ENCODE measurements at places on chromosomes 3 and 15. TPM values are rescaled to one million over a fixed set of nuclear protein-coding genes. Genes with fewer than 3 reads are reported as not detected.

MAP1A gene
- total RNA-seq: 20.1 TPM

SH2D7 gene
- total RNA-seq: not detected

SLCO2A1 gene
- total RNA-seq: 3.7 TPM

CHRFAM7A gene
- total RNA-seq: 1.3 TPM

ARHGEF26 gene
- total RNA-seq: 13.4 TPM

SEMA3G gene
- total RNA-seq: 5.0 TPM

LTK gene
- total RNA-seq: 0.46 TPM

IQCF5 gene
- not detected for total RNA-seq

CSPG5 gene
- 0.30 TPM for total RNA-seq

ZNF106 gene
- 42.7 TPM for total RNA-seq

ARGFX gene
- total RNA-seq: not detected

CLSTN2 gene
- total RNA-seq: 208 TPM

UPK1B gene
- total RNA-seq: 0.69 TPM

TRIM42 gene
- total RNA-seq: not detected

PLA2G4E gene
- total RNA-seq: not detected

DNA sequence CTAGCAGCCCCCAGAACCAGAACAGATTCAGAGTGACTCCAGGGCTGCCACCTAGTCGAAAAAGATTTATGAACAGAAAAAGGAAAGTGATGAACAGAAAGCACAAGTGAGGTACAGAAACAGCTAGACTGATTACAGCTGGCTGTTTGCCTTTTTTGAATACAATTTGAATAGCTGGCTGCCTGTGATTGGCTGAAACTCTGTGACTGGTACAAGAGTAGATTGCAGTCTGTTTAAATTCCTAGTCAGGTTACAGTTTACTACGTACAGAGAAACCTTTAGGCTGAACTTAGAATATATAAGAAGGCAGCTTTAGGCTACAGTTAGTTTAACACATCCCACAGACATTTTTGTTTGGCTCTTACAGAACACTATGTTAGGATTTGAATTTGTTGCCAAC lies 10.0 kb downstream of the CCDC13 start:
- no peaks in the 10 kb centered on the region for H3K4me1 ChIP-seq
- no peaks in the 10 kb centered on the region for H3K36me3 ChIP-seq
- no peaks in the 10 kb centered on the region for H3K27me3 ChIP-seq
- no peak overlapping the region for H3K27ac ChIP-seq

GRCh38 chr3:12273045-12273695 lies 15.7 kb upstream of the PPARG start:
- H3K27ac ChIP-seq: no peak overlapping the region
- no peaks in the 10 kb centered on the region for H3K36me3 ChIP-seq
- H3K4me1 ChIP-seq: peaks cover 2% of the 10 kb centered on the region
- H3K27me3 ChIP-seq: no peaks in the 10 kb centered on the region
- H3K4me3 ChIP-seq: no peak overlapping the region
- no peak for DNase-seq

GRCh38 chr3:126434264-126434590 lies 39.5 kb downstream of the CFAP100 start:
- H3K27ac ChIP-seq: no peak overlapping the region
- no peaks in the 10 kb centered on the region for H3K4me1 ChIP-seq
- H3K36me3 ChIP-seq: no peaks in the 10 kb centered on the region
- H3K4me3 ChIP-seq: no peak overlapping the region
- H3K27me3 ChIP-seq: no peaks in the 10 kb centered on the region
- no peak for DNase-seq

DNA sequence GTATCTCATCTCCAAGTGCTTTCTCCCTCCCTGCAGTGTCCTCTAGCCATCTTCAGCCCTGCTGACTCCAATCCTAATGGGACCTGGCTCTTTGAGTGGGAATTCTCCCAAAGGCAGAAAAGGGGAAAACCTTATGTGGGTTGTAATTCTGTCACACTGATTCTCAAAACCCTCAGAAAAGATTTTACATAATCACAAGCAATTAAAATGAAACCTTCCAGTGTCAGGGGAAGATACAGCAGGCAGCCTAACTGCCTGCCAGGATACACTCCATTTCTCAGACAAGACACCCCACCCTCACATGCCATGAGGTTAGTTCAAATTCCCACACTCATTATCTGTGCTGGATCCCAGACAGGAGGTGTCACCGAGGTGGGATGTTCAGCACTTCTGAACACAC lies 121.4 kb downstream of the RFTN1 start:
- H3K4me3 ChIP-seq: no peak overlapping the region
- H3K4me1 ChIP-seq: peaks cover 16% of the 10 kb centered on the region
- H3K36me3 ChIP-seq: no peaks in the 10 kb centered on the region
- H3K27me3 ChIP-seq: no peaks in the 10 kb centered on the region

- no peak overlapping the region for H3K4me3 ChIP-seq
- DNase-seq: no peak
- H3K27ac ChIP-seq: no peak overlapping the region
- no peaks in the 10 kb centered on the region for H3K4me1 ChIP-seq
- H3K27me3 ChIP-seq: no peaks in the 10 kb centered on the region
- H3K36me3 ChIP-seq: no peaks in the 10 kb centered on the region
Observed at GRCh38 chr3:33883538-33883950, 85.1 kb downstream of the PDCD6IP start.

GRCh38 chr3:41768363-41768762 lies 193.5 kb downstream of the ULK4 start:
- H3K36me3 ChIP-seq: no peaks in the 10 kb centered on the region
- H3K27ac ChIP-seq: no peak overlapping the region
- no peaks in the 10 kb centered on the region for H3K27me3 ChIP-seq
- no peak overlapping the region for H3K4me3 ChIP-seq
- peaks cover 2% of the 10 kb centered on the region for H3K4me1 ChIP-seq

DNA sequence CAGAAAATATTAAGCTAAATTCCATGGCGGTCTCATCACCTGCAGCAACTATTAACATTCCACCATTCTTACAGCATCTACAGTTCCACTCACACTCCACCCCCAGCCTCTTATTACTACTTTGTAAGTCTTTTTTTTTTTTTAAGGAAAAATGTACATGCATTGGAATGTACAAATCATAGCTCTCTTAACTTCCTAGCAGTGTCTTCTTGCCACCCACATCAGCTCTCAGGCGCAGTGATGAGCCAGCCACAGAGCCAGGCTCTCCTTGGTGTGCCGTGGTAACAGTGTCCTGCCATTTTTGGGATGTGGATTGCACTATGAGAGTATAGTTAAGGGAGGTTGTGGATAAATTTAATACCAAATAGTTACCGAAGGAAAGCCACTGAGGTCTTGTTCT lies 17.8 kb downstream of the ABHD17C start:
- DNase-seq: no peak
- H3K4me1 ChIP-seq: no peaks in the 10 kb centered on the region
- H3K27ac ChIP-seq: no peak overlapping the region
- H3K4me3 ChIP-seq: no peak overlapping the region

DNA sequence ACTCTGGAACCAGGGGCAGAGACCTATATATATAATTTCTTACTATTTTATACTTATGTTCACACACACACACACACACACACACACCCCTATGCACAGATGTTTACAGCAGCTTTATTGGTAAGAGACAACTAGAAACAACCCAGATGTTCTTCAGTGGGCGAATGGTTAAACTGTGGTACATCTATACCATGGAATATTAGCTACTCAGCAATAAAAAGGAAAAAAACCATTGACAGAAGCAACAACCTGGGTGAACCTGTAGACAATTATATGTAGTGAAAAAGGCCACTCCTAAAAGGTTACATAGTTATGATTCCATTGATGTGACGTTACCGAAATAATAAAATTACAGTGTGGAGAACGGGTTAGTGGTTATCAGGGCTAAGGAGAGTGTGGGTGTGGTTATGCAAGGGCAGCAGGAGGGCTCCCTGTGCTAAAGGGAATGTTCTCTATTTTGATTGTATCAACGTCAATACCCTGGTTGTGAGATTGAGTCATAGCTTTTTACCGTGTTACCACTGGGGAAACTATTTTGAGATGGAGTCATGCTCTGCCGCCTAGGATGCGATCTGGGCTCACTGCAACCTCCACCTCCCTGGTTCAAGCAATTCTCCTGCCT lies 85.5 kb downstream of the FLNB start:
- no peaks in the 10 kb centered on the region for H3K4me1 ChIP-seq
- H3K36me3 ChIP-seq: no peaks in the 10 kb centered on the region
- no peak overlapping the region for H3K4me3 ChIP-seq
- no peaks in the 10 kb centered on the region for H3K27me3 ChIP-seq
- no peak for DNase-seq
- H3K27ac ChIP-seq: no peak overlapping the region

- no peak for DNase-seq
- no peaks in the 10 kb centered on the region for H3K4me1 ChIP-seq
- no peak overlapping the region for H3K27ac ChIP-seq
- H3K36me3 ChIP-seq: no peaks in the 10 kb centered on the region
Observed at GRCh38 chr3:153246806-153247205, 84.8 kb downstream of the RAP2B start.

DNA sequence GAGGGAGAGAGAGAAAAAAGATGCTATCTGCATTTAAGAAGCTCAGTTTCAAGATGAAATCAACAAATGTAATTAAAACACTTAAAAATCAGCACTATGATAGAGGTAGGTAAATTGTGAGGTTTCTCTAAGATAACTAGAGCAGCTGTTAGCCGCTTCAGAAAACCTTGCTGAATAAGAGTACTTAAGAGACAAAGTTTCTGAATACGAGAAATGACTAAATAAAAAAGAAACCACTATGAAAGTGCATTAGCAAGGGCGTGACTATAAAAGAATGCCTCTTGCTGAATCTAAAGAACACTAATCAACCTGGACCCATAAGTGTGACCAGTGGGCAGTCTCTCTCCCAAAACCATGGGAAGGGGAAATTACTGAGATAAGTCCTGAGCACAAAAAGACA lies 41.8 kb downstream of the IQCB1 start:
- DNase-seq: no peak
- H3K27ac ChIP-seq: no peak overlapping the region
- H3K27me3 ChIP-seq: no peaks in the 10 kb centered on the region
- no peaks in the 10 kb centered on the region for H3K4me1 ChIP-seq
- H3K36me3 ChIP-seq: no peaks in the 10 kb centered on the region

- H3K4me1 ChIP-seq: peaks cover 3% of the 10 kb centered on the region
- H3K4me3 ChIP-seq: no peak overlapping the region
- H3K27me3 ChIP-seq: no peaks in the 10 kb centered on the region
Observed at GRCh38 chr15:40289140-40289775, 6.4 kb upstream of the ANKRD63 start.

- H3K27ac ChIP-seq: no peak overlapping the region
- H3K27me3 ChIP-seq: no peaks in the 10 kb centered on the region
- H3K4me3 ChIP-seq: no peak overlapping the region
- H3K4me1 ChIP-seq: no peaks in the 10 kb centered on the region
- DNase-seq: no peak
Observed at GRCh38 chr3:34261001-34261385, 462.6 kb downstream of the PDCD6IP start.

- no peak for DNase-seq
- no peaks in the 10 kb centered on the region for H3K4me1 ChIP-seq
- H3K36me3 ChIP-seq: no peaks in the 10 kb centered on the region
- H3K4me3 ChIP-seq: no peak overlapping the region
- no peak overlapping the region for H3K27ac ChIP-seq
Observed at GRCh38 chr3:106206146-106206545, 337.3 kb upstream of the CBLB start.

- H3K36me3 ChIP-seq: no peaks in the 10 kb centered on the region
- H3K4me3 ChIP-seq: no peak overlapping the region
- no peak for DNase-seq
- no peaks in the 10 kb centered on the region for H3K4me1 ChIP-seq
- no peaks in the 10 kb centered on the region for H3K27me3 ChIP-seq
Observed at GRCh38 chr15:60301024-60301423, 96.8 kb downstream of the ANXA2 start.

GRCh38 chr3:7766530-7766929 lies 735.1 kb upstream of the LMCD1 start:
- no peak overlapping the region for H3K27ac ChIP-seq
- no peaks in the 10 kb centered on the region for H3K27me3 ChIP-seq
- DNase-seq: no peak
- no peaks in the 10 kb centered on the region for H3K4me1 ChIP-seq
- H3K36me3 ChIP-seq: no peaks in the 10 kb centered on the region
- H3K4me3 ChIP-seq: no peak overlapping the region

GRCh38 chr15:64222573-64223366 lies 59.9 kb upstream of the PPIB start:
- no peaks in the 10 kb centered on the region for H3K36me3 ChIP-seq
- no peak for DNase-seq
- no peak overlapping the region for H3K4me3 ChIP-seq
- peaks cover 1% of the 10 kb centered on the region for H3K4me1 ChIP-seq
- H3K27ac ChIP-seq: no peak overlapping the region

DNA sequence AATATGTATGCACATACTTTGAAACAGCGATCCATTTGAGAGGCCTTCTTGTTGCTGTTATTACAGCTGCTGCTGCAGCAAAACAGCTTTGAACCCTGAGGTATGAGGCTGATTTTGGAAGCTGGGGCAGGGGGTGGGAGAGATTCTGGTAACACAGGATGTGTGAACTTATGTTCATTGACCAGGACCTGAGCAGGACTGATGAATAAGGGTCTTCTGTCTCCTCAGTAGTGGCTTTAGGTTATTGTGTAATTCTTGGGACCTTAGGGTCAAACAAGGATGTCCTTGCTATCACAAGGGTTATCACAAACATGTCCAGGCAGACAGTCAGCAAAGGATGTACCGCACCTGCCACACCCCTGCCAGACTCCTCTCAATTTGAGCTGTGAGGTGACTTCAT lies 41.6 kb downstream of the CTDSPL start:
- no peak for DNase-seq
- no peaks in the 10 kb centered on the region for H3K36me3 ChIP-seq
- no peak overlapping the region for H3K27ac ChIP-seq
- no peaks in the 10 kb centered on the region for H3K27me3 ChIP-seq

GRCh38 chr3:38349684-38350359 lies 3.2 kb downstream of the XYLB start:
- H3K36me3 ChIP-seq: no peaks in the 10 kb centered on the region
- DNase-seq: no peak
- no peaks in the 10 kb centered on the region for H3K27me3 ChIP-seq

GRCh38 chr3:45103334-45103733 lies 42.8 kb downstream of the CDCP1 start:
- H3K36me3 ChIP-seq: no peaks in the 10 kb centered on the region
- no peak overlapping the region for H3K27ac ChIP-seq
- DNase-seq: no peak

GRCh38 chr3:193798051-193798450 lies 205.0 kb downstream of the OPA1 start:
- no peaks in the 10 kb centered on the region for H3K4me1 ChIP-seq
- H3K27ac ChIP-seq: no peak overlapping the region
- DNase-seq: no peak
- H3K27me3 ChIP-seq: no peaks in the 10 kb centered on the region
- no peak overlapping the region for H3K4me3 ChIP-seq

DNA sequence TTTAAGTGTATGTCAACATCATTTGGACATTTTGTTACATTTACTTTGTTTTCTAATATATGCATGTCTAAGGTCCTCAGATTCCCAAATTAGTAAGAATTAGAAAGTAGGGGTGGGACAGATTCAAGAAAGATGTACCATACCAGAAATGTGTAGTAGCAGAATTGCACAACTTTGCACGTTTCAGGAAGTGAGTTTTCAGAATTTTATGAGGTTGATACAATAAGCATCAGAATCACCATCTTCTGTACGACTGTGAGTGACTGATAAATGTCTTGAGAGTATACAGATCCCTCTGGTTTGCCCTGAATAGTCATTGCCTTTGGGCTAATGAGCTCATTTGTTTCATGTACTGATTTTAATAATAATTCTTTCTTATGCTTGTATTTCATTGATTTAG lies 9.3 kb downstream of the ARIH2 start:
- no peak overlapping the region for H3K4me3 ChIP-seq
- H3K27me3 ChIP-seq: no peaks in the 10 kb centered on the region
- peaks cover 1% of the 10 kb centered on the region for H3K4me1 ChIP-seq
- H3K36me3 ChIP-seq: no peaks in the 10 kb centered on the region
- DNase-seq: no peak

GRCh38 chr3:136543385-136543784 lies 208.8 kb downstream of the STAG1 start:
- H3K4me3 ChIP-seq: no peak overlapping the region
- no peaks in the 10 kb centered on the region for H3K36me3 ChIP-seq
- no peak for DNase-seq
- H3K4me1 ChIP-seq: no peaks in the 10 kb centered on the region
